ENCODE measurements at places on chromosomes 11 and 22. TPM values are rescaled to one million over a fixed set of nuclear protein-coding genes. Genes with fewer than 3 reads are reported as not detected.

Gene DRAP1
- 122 TPM for total RNA-seq

DNA sequence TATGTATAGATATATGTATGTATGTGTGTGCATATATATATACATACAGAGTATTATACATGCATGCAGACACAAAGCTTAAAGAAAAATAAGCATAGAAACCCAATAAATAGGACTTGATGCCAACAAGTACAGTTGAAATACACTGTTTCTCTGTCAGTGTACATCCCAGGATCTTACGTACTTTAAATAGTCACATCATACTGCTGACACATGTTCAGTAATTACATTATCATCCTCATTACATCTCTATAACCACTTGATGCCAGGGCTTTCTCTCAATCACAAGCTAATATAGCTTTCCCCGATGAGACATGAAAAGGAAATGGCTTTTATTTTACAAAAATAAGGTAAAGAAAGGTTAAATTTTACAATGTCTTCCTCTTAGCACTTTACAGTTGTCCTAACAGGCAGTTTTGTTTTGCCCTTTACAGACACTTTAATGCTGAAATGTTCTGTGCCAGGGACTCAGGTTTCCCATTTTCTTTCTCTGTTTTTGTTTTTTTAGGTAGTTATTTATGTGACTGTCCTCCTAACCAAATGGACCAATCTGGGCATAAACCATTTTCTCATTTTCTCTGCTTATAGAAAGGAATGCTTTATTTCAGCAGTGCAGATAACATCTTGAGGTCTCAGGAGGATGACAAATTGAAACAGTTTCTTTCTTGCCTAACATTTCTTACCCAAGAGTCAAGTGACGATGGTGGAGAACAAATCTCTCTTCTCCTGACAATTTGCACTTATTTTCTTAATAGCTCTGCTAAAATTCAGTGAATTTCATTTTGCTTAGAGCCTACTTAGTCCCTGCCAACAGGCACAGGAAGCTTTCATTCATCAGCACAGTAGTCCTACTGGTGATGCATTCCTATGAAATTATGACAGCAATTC, 350.2 kb downstream of the TTC28 start:
- peak; percentile 54 for DNase-seq

DNA sequence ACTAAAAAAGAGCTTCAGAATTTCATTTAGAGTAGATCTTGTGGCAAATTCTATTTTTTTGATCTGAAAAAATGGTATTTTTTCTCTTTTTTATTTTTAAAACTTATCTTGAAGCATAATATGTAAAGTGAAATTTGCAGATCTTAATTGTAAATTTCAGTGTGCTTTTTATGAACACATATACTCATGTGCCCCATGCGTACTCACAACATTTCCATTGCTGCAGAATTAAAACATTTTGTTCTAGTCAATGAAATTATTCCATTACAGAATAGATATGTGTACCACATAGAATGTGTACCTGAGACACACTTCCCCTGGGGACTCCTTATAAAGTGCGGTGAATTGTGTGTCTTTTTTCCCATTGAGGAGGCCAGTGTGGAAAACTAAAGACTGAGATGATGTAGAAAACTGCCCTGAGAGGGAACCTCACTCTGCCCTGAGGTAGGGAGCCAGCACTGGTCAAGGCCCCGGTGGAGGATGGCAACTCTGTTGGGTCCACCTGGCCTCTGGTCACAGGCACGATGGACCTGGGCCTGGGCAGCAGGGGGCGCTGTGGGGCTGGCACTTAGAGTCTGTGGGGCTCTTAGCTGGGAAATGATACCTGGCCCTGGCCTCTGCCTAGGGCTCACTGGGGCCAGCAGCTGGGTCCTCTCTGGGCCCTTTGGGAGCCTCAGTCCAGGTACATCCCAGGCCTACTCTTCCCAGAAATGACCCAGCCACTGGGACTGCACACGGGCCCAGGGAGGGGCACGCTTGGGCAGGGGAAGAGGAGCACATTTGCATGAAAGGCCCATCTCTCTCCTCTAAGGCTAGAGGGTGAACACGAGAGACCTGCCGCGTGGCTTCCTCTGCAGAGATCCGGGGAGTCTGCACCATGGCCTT, 77.9 kb upstream of the TOP3B start:
- DNase-seq: peak; percentile 48

Gene THY1
- 187 TPM for total RNA-seq

DNA sequence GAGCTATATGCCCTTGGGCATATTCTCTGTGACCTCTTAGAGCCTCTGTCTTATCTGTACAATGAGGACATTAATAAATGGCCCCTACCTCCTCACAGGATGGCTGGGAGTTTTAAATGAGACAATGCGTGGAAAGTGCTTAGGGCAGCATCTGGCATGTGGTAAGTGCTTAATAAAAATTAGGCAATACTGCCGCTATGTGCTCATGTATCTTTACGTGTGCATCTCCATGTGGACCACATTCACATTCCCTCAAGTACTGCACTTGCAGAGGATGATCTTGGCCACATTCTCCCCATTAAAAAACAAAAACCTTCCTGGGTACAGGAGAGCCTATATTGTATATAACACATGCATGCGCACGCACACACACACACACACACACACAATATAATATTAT, 19.1 kb upstream of the BSX start:
- DNase-seq: no peak

- DNase-seq: peak; percentile 18
Measured at GRCh38 chr22:32780726-32781310, 20.7 kb upstream of the TIMP3 start.

- peak; percentile 37 for DNase-seq
Measured at GRCh38 chr11:112396076-112396475, 135.4 kb upstream of the PLET1 start.

DNA sequence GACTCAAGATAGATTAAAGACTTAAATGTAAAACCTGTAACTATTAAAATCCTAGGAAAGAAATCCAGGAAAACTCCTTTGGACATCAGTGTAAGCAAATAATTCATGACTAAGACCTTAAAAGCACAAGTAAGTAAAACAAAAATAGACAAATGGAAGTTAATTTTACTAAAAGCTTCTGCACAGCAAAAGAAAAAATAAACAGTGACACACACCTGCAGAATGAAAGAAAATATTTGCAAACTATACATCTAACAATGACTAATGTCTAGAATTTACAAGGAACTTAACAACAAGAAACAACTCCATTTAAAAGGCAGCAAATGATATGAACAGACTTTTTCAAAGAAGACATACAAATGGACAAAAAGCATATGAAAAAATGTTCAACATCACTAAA, 359.1 kb downstream of the LUZP2 start:
- no peak for DNase-seq

GRCh38 chr11:75298191-75298975, 53.1 kb downstream of the ARRB1 start:
- DNase-seq: no peak

DNA sequence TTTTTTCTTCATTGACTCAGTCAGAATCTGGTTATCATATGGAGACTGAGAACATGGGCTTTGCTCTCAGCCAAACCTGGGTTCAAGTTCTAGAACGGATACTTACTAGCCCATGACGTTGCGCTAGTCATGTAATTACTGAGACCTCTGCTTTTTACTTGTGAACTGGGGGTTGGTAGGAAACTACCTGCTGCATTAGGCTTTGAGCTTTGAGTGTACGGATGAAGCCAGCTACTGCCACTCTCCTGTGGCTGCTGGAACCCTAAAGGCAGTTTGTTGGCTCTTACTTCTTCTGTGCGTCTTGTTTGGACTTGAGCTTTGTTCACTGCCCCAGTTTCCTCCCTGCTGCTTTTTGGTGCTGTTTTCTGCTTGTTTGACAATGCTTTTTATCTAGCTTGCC, 18.1 kb downstream of the PPP6R2 start:
- no peak for DNase-seq

Gene MUC2
- total RNA-seq: not detected

DNA sequence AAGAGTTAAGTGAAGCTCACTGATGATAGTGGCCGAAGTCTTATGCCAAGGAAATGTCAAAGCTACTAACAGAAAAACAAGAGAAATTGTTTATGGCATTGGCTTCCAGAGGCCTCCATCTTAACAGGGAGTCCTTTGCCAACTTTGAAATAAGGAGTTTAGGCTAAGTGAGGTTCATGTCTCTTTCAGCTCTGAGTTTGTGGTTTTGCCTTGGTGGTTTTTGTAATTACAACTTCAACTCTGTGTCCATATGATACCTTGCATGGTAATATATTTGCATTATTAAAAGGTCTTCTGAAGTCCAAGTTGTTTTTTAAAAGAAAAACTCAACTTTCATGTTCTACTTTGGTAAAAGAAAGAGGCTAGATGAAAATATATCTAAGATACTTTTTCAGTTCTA, 31.4 kb upstream of the ANO5 start:
- no peak for DNase-seq

DNA sequence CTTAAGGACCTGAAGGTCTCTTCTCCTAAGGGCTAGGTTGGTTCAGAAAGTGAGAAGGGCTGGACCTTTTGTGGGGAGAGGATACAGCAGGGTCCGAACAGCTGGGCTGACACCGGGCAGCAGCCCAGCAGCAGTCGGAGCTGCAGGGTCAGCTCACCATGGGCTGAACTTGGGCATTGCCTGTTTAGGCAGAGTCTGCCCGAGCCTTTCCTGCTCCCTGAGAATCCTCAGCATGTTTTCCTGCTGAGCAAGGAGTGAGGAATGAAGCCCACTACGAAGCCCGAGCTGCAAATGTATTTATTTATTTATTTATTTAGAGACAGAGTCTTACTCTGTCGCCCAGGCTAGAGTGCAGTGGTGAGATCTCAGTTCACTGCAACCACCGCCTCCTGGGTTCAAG, 83.9 kb downstream of the PTPRJ start:
- no peak for DNase-seq

GRCh38 chr11:2099516-2100349, 39.5 kb downstream of the IGF2 start:
- DNase-seq: no peak

Gene ST14
- 0.17 TPM for total RNA-seq

DNA sequence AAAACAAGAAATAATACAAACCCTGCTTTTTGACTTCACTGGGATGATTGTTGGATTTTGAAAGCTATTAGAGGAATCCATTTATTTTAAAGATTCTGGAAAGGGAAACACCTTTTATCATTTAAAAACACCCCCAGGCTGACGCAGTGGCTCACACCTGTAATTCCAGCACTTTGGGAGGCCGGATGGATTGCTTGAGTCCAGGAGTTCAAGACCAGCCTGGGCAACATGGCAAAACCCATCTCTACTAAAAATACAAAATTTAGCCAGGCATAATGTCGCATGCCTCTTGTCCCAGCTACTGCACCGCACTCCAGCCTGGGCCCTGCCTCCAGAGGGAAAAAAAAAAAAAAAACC, 317 bp upstream of the SCN2B start:
- no peak for DNase-seq

DNA sequence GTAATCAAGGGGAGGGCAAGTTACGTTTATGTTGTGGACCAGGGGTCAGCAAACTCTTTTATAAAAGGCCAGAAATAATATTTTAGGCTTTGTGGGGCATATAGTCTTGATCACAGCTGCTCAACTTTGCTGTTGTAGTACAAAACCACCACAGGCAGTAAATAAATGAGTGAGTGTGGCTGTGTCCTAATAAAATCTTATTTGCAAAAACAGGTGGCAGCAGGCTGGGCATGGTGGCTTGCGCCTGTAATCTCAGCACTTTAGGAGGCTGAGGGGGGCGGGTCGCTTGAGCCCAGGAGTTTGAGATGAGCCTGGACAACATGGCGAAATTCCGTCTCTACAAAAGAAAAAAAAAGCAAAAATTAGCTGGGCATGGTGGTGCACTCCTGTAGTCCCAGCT, 57.9 kb upstream of the NUP160 start:
- DNase-seq: no peak

- peak; percentile 51 for DNase-seq
Measured at GRCh38 chr22:17707526-17707925, 66.7 kb downstream of the BID start.

DNA sequence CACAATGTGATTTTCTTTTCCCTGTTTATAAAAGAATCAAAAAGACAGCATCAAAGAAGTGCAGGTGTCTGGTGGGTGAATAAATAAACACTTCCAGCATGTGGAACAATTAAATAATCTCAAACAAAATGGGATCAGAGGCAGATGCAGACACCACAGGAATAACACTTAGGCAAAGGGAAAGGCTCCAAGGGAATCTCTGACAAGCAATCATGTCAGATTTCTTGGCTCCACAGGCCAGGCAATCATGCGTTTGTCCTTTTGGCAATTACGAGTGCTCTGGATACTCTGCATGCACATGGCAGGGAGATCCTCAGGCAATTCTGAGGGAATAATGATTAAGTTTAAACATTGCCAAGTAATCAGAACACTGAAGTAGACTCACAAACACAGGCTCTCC, 403.5 kb upstream of the LUZP2 start:
- DNase-seq: no peak

Gene CAPN5
- total RNA-seq: 7.0 TPM

DNA sequence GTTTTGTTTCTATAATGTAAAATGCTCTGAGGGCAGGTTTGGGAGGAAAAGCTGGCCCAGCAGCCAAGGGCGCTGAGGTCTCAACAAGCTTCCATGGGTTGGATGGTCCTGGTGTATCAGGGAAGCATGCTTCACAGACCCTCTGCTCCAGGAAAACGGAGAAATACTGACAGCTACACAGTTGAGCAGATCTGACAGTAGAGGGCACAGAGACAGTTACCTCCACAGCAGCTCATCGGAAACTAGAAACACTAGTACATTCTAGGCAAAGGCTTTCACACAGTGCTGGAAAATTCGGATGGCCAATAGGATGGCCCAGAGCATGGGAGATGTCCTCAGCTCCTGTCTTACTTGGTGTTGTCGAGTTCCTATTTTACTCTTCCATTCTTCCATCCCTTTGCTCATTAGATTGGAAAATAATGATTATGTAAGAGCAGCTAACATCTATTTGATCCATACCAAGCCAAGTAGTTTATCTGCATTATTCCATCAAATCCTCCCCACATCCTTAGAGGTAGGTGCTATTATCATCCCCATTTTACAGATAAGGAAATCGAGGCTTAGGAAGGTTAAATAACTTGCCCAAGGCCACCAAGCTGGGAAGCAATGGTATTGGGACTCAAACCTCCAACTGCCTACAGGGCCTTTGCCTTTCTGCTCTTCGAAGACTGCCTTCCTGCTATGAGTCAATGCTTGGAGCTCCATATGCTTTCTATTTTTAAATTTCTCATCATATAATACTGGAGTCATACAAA, 28.3 kb downstream of the LMO2 start:
- DNase-seq: peak; percentile 46

Measured in A673 (cell line).